ENCODE measurements at places on chromosomes 2 and 18.

DNA sequence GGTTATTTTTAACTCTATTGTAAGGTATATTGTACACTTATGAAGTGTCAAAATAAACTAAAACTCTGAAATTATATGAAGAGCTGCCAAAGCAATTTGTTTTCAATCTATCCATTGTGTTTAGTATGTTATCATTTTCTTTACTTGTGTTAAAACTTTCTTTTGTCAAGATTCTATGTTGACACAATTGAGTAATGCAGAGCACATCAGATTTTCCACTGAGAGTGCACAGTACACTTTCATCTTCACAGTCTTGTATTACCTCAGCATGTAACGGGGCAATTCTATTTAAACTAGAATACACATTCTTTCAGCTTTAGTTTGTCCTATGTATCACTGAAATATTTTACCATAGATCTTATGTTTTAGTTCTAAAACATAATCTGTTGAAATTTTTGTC, 304.4 kb upstream of the ZC3H15 start:
- DNase-seq = no peak

DNA sequence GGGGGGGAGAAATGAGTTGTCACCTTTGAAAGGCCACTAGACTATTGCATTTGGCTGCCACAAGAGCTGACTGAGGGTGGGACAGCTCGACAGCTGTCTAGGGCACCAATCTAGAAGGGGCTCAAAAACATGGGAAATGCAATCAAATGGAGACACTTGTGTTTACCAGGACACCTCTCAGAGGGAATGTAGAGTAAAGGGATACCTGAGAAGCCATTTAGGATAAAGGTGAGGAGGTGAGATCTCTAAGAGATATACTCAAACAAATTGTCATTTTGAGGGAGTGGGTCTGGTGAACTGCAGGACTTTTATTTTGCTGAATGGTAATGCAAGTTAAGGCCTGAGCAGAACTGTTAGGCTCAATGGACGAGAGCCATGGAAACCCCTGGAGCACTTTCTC, 159.8 kb downstream of the DDX1 start:
- no peak for DNase-seq

- DNase-seq = no peak
Measured at GRCh38 chr2:140383781-140384180, 1603.6 kb upstream of the NXPH2 start.

DNA sequence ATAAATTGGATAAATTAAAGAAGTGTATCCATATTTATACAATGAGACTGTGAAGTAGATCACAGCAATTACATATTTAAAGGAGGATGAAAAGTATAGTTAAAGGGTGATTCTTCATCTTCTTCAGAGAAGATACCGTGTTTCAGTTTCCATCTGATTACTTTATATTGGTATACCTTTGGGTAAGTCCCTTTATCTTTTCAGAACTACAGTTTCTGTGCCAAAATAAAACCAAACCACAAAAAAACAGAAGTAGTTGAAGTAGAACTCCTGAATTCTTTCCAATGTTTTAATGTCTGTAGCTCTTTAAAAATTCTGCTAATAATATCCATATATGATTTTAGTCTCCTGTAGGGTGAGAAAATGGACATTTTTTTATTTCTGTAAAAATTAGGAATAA, 231.2 kb upstream of the LINC00305 start:
- no peak for DNase-seq

GRCh38 chr2:45776160-45776955, 124.9 kb downstream of the PRKCE start:
- no peak for DNase-seq

DNA sequence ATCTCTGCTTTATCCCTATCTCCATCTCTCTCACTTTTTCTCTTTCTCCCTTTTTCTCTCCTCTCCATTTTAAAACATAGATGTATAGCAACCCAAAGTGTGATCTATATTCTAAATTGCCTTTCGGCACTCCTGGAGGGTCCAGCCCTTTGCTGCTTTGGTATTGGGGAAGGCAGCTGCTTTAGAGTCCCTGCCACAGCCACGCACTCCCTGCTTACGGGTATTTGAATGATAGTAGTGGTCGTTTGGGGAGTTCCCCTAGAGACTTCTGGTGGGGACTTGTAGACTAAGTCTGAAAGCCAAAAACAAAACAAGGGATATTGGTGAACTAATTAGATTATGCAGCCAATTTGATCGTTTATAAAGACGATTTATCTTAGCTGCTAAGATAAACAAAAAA, 11.9 kb downstream of the QPCT start:
- DNase-seq = no peak

GRCh38 chr2:111930875-111931274, 32.5 kb downstream of the MERTK start:
- DNase-seq = no peak

- DNase-seq = no peak
Measured at GRCh38 chr2:197010200-197011020, 83.9 kb upstream of the PGAP1 start.

GRCh38 chr2:1518331-1518803, 105.1 kb downstream of the TPO start:
- no peak for DNase-seq

- DNase-seq = no peak
Measured at GRCh38 chr2:188293601-188294351, 2.1 kb downstream of the GULP1 start.

DNA sequence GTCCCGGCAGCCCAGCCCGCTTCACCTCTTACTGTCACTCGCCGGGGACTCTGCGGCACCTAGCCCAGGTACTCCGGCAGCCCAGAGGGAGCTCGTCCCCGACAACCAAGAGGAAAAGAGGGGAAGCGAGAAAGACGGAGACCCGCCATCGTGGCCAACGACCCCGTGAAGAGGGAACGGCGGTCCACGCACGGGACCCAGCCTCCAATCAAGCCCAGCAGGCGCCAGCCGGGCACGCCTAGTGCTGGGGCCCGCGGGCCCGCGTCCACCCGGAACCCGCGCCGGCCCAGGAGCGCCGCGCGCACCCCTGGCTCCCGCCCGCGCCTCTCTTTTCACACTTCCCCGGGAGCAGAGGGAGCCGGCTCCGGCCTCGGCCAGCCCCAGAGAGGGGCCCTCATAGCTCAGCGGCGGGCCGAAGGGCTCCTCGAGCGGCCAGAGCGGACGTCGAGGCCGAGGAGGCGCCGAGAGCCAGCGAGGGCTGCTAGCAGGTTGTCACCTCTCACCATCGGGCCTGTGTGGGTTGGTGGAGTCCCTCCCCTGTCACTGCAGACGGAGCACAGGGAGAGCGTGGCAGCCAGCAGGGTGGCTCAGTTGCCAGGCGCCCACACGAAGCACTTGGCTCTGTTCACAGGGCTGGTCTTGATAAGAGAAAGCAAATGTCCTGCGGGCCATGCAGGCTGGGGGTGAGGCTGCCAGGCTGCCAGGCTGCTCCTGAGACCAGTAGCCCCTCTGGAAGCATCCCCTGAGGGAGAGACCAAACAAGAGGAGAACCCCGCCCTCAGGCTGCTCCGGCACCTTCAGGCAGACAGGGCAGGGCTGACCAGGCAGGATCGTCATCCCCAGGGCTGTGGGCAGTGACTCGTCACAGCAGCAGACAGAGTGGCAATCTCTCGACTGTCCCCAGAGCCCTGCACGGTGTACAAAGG, 36.9 kb upstream of the KLF11 start:
- no peak for DNase-seq

DNA sequence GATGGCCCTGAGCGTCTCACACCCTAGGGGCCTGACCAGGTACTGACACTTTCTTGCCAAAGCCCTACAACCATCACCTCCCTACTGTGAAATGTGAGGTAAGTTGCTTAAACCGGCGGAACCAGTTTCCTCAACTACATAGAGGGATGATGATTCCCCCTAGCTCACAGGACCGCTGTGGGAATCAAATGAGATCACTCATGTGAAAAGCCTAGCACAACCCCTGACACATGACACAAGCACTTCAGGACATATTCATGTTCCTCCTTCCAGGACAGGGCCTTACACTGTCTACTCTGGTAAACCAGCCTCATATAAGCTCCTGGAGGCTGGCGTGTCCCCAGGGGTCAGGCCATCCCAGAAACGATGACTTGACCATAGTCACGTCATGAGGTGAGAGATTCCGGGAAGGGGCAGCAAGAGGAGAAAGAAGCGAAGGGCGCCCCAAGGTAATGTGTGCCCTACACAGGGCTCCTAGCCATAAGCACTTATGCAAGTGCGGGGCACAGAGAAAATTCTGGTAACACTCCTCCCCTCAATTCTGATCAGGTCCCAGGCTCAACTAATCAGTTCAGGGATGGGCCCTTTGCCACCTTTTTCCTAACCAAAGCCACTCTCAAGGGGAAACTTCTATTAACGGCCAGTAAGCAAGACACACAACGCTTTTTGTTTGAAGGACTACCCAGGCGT, 49.5 kb downstream of the C2orf42 start:
- peak; percentile 65 for DNase-seq

GRCh38 chr2:39849064-39849463, 70.0 kb upstream of the THUMPD2 start:
- no peak for DNase-seq

DNA sequence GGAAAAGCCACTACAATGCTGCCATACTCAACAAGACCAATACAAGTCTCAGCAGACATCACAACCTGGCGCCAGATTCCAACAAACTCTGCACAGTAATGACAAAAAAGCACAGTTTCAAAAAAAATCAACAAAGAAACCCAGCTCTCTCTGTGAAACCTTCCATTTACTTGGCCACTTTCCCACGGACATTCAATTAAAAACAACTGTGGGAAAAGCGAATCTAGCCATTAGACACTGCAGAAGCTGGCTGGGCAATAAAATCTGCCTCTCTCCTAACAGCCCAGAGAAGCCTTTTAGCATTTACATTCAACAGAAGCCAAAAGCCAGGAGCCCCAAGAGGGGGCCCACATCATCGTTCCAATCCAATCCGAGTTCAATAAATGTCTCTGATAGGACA, 128.9 kb downstream of the HDAC4 start:
- DNase-seq = no peak

- no peak for DNase-seq
Measured at GRCh38 chr2:223855426-223855825, 18.0 kb upstream of the AP1S3 start.

DNA sequence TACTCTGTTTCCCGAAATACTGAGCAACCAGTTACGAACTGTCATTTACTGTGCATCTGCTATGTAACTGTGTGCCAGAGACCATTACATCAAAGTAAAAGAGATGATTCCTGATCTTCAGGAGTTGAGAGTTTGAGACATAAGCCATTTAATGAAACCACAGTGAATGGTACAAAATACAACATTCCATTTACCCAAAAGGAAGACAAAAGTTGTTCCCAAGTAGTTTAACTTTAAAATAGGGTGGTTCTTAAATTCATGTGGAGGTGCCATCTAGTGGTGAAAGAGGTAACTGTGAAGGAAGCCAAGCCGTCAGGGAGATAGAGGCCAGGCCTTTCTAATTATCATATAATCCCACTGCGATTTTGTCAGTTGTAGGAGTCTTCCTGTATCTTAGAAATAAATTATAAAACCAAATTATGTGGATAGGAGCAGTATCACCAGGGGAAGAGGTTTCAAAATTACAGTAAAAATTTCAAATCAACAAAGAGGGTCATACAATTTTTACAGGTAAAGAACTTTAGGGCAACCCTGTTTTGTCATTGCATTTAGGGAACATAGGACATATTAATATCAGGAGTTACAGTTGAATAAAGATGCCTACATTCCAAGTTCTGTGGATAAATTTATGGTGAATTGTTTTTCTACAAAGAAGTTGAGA, 67.7 kb downstream of the EPAS1 start:
- DNase-seq = peak; percentile 30

- peak; percentile 67 for DNase-seq
Measured at GRCh38 chr2:241036397-241036963, 38.1 kb downstream of the SNED1 start.

DNA sequence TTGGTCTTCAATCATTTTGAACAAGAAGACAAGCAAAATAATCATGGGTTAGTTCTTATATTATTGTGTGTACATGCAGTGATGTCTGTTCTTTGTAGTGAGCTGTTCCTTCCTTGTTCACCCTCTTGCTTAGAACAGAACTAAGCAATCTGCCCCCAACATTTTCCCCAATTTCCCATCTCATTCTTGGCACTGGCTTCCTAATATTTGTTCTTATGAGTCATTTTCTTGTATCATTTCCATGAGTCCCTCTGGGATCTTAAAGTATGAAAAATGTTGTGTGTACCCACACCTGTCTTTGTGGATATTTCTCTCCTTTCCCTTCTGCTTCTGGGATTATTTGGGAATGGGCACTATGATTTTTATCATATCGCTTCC, 3.5 kb upstream of the IL1B start:
- no peak for DNase-seq

DNA sequence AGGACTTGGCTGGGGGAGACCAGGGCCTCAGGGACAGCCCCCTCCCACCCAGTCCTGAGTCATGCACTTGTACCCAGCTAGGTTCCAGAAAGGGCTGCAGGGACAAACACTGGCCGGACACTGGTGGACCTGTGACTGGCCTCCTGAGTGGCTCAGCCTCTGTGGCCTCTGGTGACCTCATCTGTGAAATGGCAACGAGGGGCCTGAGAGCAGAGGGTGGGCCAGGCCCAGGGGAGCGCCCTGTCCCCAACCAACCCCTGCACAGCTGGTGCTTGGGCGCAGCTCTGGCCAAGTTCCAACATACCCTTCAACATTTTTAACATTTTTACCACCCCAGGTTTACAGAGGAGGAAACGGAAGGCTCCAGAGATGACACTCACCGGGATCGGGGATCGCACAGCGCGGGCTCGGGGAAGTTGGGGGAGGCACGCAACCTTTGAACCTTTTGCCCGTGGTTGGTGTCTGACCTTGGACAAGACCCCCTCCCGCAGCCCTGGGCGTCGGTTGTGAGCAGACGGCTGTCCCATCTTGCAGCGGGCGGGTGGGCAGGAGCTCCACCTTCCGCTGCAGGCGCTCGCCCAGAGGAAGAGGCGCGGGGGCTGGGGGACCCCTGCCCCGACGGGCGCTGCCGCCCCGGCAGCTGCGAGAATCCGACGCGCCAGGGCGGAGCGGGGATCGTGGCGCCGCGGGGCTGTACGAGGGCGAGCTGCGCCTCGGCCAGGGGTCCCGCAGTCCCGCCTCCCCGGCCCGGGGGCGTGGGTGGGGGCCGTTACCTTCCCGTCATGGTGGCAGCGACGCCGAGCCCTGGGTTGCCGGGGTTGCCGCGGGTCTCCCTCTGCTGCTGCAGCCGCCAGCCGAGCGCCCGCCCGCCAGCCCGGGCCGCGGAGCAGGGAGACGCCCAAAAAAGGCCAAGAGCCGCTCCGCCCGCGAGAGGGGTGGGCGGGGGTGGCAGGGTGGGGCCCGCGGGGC, 805 bp downstream of the LIMS2 start:
- peak; percentile 13 for DNase-seq

- no peak for DNase-seq
Measured at GRCh38 chr2:178412047-178412446, 38.9 kb downstream of the PRKRA start.

DNA sequence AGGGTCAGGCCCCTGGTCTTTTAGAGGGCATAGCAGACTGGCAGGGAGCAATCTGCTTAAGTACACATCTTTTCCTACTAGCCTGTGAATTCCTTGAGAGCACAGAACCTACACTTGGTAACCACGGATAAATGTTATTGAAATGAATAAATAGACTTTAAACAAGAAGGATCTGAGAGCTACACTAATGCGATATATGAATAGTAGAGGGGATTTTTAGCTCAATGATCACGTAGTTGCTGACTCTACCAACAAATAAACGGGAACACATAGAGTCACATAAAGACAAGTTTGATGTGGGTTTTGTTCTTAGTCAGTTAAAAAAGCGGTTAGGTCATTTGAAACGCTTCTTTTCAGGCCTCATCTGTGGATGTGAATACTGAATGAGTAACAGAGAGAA, 290.3 kb upstream of the CCDC68 start:
- DNase-seq = no peak

GRCh38 chr18:60506682-60507081, 134.1 kb upstream of the MC4R start:
- DNase-seq = no peak
